ENCODE measurements at places on chromosomes 2 and 18.

- DNase-seq = no peak
Measured at GRCh38 chr2:74577448-74577847, 22.9 kb downstream of the DOK1 start.

DNA sequence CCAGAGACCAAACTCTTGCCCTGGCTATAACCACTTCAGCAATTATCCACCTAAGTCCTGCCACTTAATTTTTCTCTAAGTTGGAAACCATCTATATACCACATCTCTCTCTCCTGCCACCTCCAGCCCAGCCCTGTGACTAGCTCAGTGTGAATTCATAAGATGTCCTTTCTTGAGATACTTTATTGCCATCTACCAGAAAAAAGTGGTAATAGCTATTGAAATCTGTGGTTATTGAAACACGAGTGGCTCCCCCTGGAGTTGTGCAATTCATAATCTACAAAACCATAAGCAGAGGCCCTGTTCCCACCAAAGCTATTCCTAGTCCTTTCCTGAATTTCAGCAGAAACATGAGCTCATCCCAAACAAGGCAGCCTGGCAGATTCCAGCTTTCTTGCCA, 324.0 kb downstream of the TXNL1 start:
- no peak for DNase-seq

DNA sequence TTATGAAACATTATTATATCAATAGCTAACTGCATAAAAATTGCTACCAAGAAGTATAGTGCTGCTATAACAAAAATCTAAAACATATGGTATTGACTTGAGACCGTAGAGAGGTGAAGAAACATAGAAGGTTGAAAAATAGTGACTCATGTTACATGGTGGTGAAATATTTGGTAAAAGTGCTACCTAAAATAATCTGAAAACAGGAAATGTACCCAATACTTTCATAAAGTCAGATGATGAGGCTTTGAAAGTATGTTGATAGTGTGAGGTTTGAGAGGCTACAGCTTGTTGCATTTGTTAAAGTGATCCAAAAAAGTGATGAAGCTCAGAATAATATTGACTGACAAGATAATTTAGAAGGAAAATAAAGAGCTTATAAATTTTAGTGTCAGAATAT, 718.7 kb upstream of the SLC8A1 start:
- DNase-seq = no peak

GRCh38 chr2:33366473-33366872, 110.0 kb upstream of the RASGRP3 start:
- DNase-seq = no peak

DNA sequence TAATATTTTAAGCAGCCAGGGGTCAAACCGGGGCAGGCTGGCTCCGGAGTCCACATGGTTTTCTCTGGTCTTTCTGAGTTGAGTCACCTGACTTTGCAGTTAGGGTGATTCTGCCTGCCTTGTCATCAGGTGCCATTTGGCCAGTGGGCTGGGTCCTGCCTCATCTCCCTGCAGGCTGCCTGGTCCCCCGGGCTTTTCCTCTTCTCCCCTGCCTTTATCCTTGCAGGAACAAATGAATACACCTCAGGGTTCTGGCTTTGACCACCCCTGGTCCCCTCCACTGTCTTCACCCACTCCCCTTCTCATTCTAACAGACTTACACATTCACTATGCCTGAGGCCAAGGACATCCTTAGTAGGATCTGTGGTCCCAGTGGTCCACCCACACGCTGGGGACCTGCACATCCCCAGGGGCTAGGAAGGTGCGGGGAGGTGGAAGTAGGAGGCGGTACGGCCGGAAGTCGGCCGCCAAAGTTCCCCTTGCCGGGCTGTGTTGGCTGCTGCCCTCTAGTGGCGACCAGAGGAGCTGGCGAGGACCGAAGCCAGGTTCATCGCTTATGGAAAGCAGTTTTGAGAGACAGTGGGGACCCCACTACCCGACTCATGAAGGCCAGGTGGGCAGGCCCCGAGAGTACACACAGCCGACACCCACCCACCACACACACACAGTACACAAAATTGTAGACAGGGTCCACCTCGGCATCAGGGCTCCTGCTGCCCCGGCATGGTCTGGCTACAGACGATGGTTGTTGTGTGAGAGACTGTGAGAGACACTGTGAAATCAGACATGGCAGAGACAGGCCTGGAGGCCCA, 6.3 kb upstream of the TEX261 start:
- DNase-seq = peak; percentile 85

DNA sequence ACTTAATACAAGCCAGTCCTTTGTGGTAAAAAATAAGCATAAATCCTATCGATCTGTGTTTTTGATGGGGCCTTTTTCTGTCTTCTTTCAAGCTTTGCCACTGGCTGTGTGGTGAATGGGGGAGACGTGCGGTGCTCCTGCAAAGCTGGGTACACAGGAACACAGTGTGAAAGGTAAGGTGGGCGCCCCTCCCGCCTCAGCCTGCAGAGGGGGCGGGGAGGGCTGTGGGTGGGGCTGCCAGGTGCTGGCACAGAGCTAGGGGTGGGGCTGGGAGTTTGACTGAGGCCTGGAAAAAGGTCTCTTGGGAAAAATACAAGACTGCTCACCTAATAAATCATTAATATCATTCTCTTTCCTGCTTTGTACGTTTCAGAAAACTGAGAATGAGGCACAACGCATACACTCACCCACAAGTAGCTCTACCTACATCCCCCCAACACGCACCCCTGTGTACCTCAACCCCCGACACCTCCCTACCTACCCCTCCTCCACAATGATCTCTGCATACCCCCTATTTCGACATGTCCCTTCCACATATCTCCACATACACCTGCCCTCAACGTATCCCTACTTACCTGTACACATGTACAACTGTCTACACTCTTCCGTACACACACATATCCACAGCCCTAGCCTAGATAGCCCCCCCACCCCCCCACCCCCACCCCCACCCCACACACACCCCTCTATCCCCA, 129.7 kb upstream of the TTC39C start:
- no peak for DNase-seq

DNA sequence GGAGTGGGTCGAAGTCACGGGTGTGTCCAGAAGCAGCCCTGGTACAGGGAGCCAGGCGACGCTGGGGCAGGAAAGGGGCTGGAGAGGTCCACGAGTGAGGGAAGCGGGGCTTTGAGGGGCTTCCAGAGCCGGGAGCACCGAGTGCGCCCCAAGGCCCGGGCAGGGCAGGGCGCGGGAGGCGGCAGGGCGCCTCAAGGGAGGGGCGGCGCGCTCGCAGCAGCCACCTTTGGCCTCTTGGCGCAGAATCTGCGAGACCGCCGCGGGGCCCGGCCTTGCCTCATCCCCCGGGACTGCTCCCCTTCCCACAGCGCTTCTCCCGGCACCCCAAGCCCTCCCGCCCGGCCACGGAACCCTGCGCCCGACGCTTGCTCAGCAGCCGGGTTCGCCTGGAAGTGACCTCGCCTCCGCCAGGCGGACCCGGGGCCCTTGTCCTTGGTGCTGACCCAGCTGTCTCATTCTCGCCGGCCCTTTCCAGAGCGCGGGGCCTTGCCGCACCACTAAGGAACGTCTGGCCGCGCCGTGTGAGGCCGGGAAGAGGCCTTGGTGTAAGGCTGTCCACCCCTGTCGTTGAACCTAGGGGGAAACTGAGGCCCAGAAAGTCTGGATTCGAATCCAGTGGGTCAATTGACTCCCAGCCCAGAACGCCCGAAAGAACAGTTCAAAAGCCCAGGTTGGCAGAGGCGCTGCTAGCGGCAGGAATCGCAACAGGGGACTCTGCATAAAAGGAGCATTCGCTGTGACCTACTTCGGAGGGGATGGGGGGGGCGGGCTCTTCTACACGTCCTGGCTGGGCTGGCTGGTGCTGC, 584 bp upstream of the DNER start:
- peak; percentile 66 for DNase-seq

DNA sequence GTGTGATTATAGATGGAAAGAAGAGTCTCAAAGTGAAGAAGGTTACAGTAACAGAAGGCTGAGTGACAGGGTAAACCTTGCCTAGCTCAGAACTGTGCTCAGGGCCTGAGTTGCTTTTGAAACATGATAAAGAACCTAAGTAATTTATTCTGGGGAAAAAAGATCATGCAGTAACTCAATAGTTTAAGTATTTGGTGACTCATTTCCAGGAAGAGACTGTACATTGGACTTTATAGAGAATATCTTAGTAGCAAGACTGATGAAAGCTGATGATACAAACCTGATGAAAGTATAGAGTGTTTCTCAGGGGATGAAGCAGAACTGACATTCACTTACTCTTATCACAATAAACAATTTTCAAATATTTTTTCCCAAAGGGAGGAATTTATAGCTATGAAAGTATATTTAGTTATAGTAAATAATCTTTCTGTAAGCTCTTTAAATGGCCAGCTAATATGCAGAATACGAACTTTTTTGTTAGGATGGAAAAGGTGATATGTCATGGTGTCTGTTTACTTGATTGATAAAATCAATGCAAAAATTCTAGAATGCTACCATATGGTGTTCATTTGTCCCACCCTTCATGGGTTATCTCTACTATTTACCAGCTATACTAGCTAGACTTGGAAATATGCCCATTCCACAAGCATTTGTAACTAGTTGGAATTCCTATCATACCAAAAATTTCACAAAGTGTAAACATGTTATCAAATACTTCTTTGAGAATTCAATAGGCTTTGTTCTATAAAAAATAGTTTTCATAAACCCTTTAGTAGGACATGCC, 1265.5 kb upstream of the ACVR2A start:
- DNase-seq = no peak

GRCh38 chr18:79366177-79367094, 29.3 kb upstream of the NFATC1 start:
- peak; percentile 75 for DNase-seq

DNA sequence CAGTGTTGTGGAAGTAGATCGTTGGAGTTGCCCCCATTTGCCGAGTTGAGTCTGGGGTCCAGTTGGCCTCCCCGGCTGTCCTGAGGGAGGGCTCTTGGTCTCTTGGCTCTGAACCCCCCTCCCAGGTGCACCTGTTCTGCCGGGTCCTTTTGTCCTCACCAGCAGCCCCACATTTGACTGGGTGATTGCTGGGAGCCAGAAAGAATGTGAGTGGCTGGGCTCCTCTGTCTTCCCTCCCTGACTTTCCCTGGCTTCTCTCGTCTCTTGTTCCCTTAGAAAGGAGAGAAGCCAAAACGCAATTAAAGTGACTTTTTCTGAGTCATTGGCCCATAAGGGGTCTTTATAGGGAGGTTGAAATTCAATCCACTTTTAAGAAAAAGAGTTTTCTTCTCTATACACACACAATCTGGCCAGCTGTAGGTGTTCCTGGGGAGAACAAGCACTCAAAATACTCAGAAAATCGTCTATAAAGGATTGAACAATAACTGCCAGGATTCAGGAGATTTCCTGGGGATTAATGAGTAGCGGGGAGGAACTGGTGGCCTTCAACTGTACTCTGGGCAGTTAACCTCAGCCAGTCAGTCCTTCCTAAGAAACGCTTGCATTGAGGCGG, 131.0 kb downstream of the TMEM182 start:
- no peak for DNase-seq

- DNase-seq = no peak
Measured at GRCh38 chr2:208939852-208940251, 484.0 kb upstream of the MAP2 start.

DNA sequence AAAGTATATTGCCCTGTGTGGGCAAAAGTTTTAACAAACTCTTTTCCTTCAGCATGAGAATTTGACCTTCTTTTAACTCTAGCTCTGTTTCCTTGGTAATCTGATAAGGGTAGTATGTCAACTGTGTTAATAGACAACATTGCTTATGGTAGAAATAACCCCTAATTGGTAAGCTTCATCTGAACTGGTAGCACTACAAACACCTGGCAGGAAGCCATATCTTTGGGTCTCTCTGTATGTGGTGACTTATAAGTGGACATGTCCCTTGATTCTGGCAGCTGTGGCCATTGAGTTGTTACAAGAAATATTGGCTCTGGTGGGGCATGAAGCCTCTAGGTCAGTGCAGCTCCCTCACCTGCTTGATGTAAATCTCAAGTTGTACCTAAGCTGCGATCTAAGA, 46.9 kb downstream of the MBD5 start:
- DNase-seq = no peak

GRCh38 chr2:226898897-226899296, 63.0 kb downstream of the RHBDD1 start:
- DNase-seq = no peak

DNA sequence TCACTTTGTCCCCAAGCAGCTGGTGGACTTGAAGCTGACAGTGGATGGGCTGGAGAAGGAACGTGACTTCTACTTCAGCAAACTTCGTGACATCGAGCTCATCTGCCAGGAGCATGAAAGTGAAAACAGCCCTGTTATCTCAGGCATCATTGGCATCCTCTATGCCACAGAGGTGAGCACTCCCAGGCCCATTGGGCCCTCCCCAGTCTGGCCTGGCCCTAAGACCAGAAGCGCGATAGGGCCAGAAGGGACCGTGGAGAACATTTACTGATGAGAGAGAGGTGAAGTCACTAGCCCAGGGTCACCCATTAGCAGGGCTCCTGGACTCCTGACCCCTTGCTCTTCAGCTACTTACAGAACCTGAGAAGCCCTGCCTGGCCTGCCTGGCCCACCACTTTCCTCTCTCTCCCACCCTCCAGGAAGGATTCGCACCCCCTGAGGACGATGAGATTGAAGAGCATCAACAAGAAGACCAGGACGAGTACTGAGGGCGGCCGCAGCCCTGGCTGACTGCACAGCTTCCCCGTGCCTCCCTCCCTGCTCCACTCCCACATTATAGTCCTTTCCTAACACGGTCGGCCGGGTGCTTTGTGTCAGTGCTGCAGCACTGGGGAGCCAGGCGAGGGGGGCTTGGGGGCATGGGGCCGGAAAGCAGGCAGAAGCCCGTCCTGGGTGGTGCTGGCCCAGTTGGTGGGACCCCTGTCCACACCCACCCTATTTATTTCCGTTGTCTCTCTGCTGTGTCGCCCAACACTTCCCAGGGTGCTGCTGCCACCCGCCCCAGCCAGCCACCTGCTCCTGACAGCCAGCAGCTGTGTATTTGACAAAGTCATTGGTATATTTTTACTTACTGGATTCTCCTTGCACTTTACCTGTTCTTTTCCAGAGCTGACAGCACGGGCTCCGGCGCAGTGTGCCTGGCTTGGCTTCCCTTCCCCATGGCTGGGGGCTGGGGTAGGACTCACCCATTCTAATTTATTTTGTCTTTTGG, 6.6 kb upstream of the TMEM214 start:
- DNase-seq = no peak

DNA sequence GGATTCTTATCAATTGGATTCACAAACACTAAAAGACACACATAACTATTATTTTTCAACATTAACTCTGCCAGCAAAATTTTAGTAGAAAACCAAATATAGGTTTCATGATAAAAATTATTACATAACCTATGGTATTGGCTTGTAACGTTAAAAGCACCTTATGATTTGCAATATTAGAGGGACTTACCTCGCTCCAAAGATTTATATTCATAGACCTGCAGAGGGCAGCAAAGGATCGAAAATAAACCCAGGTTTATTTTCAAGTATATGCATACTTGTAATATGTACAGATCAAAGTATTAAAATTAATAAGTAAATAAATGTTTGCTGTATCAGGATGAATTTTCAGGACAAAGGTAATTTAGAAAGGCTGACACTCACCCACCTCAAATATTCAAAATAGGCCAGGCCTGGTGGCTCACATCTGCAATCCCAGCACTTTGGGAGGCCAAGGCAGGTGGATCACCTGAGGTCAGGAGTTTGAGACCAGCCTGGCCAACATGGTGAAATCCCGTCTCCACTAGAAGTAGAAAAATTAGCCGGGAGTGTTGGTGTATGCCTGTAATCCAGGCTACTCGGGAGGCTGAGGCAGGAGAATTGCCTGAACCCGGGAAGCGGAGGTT, 45.3 kb downstream of the LRPPRC start:
- DNase-seq = no peak
